ENCODE measurements at places on chromosomes 4 and X.

GRCh38 chr4:6524436-6524835 is 50.6 kb upstream of the MAN2B2 start:
- DNase-seq: no peak

GRCh38 chr4:187387739-187388138 is 607.8 kb upstream of the ZFP42 start:
- no peak for DNase-seq

GRCh38 chrX:17759990-17760389 is 22.7 kb downstream of the SCML1 start:
- no peak for DNase-seq

DNA sequence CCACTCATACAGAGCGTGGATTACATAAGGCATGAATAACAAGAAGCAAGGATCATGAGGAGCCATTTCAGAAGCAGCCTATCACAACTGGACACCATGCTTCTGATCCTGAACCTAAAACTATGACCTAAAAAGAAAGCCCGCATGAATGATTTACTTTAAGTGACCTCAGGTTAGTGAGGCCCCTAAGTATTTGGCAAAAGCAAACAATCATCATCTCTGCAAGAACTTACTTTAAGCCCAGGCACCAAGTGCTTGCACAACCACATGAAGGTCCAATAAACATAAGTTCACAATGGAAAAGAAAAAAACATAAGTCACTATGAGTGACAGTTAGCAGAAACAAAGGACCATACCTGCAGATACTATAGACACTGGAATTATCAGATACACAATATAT is 7.9 kb upstream of the MBTPS2 start:
- no peak for DNase-seq

DNA sequence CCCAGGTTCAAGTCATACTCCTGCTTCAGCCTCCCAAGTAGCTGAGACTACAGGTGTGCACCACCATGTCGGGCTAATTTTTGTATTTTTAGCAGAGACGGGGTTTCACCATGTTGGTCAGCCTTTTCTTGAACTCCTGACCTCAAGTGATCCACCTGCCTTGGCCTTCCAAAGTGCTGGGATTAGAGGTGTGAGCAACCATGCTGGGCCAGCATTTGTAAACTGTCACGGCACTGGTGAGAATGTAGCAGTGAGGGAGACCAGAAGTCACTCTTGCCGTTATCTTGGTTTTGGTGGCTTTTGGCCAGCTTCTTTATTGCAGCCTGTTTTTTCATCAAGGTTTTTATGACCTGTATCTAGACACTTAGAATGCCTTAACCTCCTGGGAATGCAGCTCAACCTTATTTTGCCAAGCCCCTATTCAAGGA is 22.4 kb downstream of the PCDH18 start:
- no peak for DNase-seq

DNA sequence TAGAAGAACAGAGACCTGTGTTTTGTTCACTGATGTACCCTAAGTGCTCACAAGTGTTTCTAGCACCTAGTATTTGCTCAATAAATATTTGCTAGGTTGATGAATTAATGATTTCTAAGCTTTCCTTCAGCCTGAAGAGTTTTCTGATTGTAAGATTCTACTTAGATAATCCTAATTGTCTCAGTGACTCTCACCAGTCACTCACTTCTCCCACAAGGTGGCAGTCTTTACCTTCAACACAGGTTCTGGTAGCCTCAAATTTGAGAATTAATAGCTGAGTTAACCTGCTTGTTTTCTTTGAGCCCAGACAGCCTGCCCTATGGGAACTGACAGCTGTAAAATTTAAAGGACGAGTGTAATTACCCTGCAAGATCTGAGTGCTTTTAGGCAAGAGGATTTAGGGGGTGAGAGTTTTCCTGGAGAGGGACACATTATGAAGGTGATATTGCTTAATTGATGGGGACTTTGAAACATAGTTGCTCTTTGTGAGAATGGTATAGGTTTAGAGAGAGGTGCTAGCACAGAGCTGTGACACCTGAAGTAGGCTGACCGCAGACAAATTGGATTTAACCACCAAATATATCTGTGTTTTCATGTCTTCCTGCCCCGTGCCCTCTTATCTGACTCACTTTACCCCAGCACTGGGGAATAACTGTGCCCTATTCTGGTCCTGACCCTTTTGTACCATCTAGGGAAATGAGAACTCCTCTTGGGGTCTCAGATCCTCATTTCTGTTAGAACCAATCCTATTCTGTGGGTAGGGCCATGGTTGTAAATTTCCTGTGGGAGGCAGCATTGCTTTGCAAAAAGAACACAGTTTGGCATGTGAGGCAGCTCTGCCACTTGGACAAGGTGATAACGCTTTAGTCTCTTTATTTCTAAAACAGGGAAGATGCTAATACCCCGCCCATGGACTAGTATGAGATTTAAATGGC is 27.7 kb downstream of the CD38 start:
- no peak for DNase-seq

- DNase-seq: no peak
Observed at GRCh38 chr4:128542047-128542446, 254.4 kb upstream of the PGRMC2 start.

- DNase-seq: no peak
Observed at GRCh38 chr4:8523766-8524165, 56.4 kb upstream of the GPR78 start.

DNA sequence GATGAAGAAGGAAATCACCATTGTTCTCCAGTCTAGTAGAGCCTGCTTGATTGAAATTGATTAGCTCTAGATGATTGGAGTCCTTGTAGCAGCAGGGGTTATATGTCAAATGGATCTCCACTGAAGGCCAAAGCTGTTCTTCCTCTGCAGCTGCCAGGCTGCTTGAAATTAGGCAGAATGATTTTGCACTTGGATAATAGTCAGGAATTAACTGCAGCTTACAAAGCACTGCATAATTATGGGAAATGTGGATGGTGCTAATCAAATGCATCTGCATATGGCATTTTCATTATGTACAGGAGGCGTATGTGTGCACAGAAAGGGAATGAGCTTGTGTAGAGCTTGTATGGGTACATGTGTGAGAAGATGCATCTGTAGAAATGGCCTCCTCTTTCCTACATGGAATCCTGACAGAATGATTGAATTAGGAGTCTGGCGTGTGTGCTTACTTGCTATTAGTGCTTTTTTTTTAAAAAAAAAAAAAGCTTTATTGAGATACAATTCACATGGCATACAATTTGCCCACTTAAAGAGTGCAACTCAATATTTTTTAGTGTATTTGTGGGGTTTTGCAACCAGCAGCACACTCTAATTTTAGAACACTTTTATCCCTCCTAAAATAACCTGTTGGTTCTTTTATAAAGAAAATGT is 65.9 kb downstream of the TMEM131L start:
- DNase-seq: no peak

GRCh38 chrX:10726647-10727046 is 106.3 kb upstream of the MID1 start:
- no peak for DNase-seq

DNA sequence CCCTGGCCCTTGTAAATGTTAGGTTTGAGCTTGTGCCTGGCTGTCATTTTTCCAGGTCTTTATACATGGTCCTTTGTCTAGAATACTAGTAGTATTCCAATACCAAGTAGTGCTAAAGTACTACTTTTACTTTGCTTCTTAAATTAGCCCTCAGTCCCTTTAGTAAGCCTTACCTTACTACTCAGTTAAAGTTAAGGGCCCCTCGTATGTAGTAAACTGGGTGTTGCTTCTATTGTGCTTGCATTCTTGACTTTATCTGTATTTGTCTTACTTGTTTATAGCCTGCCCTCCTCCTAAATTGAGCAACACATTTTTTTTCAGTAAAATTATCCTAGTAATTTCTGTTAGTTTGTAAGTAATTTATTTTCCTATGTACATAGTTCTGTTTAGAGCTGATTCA is 25.2 kb downstream of the CLCN3 start:
- DNase-seq: no peak

DNA sequence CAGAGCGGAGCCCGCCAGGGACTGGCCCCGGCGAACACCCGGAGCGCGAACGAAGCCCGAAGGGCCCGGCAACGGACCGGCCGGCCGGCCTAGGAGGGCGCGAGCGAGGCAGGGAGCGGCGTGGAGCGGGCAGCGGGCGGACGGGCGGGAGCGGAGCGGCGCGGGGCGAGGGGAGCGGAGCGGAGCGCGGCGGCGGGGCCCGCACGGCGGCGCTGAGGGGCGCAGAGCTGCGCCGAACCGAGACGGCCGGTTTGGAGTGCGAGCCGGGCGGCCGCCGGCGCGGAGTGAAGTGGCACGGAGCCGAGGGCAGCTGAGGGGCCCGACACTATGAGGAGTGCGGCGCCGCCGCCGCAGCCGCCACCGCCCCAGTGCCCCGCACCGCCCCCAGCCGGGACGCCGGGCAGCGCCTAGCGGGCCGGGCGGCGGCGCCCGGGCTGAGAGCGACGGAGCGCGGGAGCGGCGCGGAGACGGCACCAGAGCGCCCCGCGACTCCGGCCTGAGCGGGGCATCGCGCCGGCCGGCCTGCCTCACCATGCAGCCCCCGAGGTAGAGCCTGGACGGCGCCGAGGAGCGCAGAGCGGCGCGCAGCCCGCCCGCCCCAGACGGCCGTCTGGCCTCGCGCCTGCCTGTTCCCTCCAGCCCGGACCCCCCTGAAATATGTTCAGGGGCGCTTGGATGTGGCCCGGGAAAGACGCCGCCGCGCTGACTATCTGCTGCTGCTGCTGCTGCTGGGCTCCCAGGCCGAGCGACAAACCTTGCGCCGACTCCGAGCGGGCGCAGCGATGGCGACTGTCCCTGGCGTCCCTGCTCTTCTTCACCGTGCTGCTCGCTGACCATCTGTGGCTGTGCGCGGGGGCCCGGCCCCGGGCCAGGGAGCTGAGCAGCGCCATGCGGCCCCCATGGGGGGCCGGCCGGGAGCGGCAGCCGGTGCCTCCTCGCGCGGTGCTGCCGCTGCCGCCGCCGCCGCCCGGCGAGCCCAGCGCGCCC is 793 bp downstream of the NALF2 start:
- DNase-seq: no peak

DNA sequence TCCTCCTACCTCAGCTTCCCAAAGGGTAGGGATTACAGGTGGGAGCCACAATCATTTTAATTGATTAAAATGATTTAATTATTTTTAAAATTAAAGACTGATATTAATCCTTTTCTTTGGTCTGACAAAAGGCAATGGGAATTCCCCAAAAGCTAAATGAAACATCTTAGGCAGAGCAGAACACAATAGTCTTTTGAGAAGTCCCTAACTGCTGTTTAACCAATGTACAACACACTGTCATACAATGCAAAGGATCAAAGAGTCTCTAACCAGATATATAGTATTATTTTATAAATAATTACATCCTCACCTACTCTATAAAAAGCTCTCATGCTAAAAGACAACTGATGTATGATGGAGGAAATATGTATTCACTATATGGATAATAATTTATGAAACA is 47.0 kb downstream of the THAP9 start:
- no peak for DNase-seq

- DNase-seq: no peak
Observed at GRCh38 chrX:13397878-13398818, 78.3 kb upstream of the ATXN3L start.

DNA sequence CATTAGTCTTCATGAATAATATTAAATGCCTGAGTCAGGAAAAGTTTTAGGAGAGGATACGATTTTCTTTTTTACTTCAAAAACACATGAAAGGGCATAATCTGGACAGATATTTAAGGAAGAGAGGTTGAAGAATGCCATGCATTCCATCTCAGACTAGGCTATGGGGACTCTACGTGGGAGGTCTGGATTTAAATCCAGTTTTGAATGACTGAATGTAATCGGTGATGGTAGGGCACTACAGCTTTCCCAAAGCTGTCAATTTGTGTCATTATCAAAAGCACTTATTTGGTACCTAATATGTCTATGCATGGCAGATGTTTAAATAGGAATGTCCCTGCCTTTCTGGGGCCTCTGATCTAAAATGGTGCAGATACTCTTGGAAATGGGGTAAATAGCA is 59.3 kb upstream of the RPL34 start:
- DNase-seq: no peak

DNA sequence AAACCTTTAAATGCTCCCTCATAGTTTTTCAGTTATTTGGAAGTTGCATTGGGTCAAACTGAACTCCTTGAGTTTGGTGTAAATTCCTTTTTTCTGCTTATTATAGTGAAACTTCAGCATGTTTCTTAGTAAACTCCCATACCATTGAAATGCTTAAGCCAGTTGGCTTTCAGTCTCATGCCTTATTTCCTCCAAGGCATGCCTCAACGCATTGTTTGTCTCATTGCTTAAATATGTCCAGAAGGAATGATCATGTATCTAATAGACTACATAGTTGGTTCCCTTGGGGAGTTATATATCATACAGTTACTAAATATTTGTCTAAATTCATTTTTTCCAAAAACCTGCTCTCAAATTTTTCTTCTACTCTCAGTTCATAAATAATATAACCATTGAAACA is 114.0 kb downstream of the STOX2 start:
- DNase-seq: no peak

GRCh38 chrX:125883169-125883568 is 282.9 kb downstream of the DCAF12L2 start:
- no peak for DNase-seq

DNA sequence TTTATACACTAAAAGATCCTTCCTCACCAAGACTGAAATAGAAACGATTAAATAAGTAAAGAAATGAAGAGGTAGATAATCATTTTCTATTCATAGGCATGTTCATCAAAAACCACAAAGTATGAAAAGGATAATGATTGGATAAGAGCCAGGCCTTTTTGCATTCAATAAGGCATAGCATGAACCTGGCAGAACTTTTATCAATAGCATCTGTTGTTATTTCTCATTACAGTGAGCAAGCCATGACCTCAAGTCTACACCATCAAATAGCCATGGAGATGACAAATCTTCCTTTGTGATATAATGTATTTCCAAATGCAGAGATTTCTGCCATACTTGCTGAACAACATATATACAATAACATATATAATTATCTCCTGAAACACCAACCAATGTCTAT is 206.0 kb upstream of the SLC7A11 start:
- DNase-seq: no peak

- no peak for DNase-seq
Observed at GRCh38 chr4:67885762-67886161, 2.0 kb upstream of the TMPRSS11D start.

GRCh38 chr4:110075083-110075738 is 123.2 kb downstream of the ELOVL6 start:
- no peak for DNase-seq

- DNase-seq: no peak
Observed at GRCh38 chrX:117713411-117713810, 403.2 kb downstream of the KLHL13 start.

DNA sequence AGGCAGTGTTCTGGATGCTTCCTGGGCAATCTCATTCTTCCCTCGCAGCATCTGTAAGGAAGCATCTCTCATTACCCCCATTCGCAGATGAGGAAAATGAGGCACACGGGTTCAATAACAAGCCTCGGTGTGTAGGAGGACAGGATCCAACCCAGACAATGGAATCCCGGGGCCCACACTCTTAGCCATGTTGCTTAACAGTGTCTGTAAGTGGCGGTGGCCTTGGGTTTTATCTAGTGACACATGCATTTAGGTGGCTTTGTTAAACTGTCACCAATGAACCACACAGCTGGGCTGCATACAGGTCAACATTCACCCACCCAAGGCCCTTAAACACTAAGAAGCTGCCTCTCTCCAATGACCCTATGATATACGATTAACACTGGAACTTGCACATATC is 22.6 kb downstream of the RELL1 start:
- DNase-seq: no peak
